ACHN (cell line): ENCODE measurements at places on chromosomes 1 and 21.

GRCh38 chr1:43365678-43366077 lies 2.1 kb downstream of the ELOVL1 start:
- DNase-seq, result no peak

DNA sequence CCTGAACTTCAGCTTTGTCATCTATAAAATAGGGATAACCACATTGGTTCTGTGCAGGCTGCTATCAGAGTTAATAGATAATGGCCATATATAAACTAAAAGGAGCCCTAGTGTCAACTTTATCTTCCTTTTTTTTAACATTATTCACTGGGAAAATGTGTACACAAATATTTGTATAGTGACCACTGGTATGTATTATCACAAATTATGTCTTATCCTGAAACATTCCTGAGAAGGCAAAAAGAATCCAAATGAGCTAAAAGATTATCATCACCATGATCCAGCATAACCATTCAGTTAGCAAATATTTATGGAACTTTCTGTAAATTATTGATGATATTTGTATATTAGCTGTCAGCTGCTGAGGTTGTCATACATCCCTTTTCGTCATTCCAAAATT lies 16.6 kb downstream of the ANGPTL3 start:
- DNase-seq, result no peak

DNA sequence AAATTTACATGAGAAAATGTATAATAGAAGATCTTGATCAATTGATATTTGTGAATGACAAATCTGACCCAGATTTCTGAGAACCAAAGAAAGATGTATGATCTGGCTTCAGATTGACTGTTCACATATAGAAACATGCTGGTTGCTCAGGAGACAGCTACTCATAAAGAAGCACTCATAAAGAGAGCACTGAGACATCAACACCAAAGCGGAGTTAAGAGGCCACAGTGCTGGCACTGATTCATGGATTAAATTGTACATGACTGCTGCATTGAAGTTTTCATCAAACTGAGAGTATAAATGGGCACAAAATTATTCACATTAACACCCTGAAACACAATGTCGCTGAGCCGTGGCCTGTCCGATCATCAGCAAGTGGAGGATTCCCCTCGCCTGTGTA lies 46.2 kb downstream of the SH3GLB1 start:
- DNase-seq, result no peak

GRCh38 chr1:159889821-159890252 lies 10.1 kb downstream of the CFAP45 start:
- peak; percentile 74 for DNase-seq

- no peak for DNase-seq
Observed at GRCh38 chr1:18927654-18928272, 25.4 kb upstream of the ALDH4A1 start.

GRCh38 chr1:106924360-106924759 lies 132.1 kb upstream of the PRMT6 start:
- DNase-seq, result peak; percentile 63

GRCh38 chr1:3898994-3899753 lies 898 bp downstream of the C1orf174 start:
- DNase-seq, result peak; percentile 35

- no peak for DNase-seq
Observed at GRCh38 chr1:41726899-41727748, 191.6 kb downstream of the HIVEP3 start.

DNA sequence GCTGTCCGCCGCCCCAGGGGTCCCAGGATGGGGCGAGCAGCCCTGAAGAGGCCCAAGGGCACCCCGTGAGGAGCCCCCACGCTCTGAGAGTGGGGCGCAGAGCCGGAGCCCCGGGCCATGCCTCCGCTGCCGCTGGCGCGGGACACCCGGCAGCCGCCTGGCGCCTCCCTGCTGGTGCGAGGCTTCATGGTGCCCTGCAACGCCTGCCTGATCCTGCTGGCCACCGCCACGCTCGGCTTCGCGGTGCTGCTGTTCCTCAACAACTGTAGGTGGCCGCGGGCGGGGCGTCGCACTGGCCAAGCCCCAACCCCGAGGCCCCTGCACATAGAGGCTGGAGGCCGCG lies 14.5 kb downstream of the AGRN start:
- no peak for DNase-seq

DNA sequence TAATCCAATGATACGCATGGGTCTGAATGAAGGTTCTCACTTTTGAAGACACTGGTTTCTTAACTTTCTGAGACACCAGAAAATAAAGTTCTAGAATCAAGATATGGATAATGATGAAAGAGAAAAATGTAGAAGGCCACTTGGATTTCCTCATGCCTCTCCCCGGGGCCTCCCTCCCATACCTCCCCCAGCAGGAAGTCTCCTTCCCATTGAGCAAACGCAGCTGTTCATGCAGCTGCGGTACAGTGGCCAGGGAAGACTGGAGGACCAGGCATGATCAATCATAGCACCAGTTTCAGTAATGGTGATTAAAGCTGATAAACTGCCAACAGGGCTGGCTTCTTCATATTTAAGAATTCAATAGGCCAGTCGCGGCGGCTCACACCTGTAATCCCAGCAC lies 10.9 kb upstream of the UBR4 start:
- DNase-seq, result no peak

DNA sequence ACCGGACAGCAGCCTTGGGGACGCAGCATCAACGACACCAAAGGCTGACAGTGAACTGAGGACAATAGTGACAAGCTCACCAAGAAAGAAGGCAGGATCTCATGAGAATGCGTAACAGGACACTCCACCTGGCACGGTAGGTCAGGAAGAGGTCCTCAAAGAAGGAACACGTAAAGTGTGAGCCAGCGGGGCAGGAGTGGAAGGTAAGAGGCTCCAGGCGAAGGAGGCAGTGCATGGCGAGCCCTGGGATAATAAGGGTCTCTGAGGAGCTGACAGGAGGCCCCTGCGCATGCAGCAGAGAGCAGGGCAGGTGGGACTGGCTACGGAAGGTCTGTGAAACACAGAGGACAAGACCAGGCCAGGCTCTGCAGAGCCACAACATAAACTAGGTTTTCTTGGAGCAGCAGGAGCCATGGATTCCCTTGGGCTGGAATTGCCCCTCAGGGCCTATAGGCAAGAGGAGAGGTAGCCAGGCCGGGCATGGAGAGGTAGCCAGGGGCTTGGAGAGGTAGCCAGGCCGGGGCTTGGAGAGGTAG lies 8.2 kb downstream of the LSS start:
- DNase-seq, result no peak

- DNase-seq, result no peak
Observed at GRCh38 chr1:197268012-197268411, at the start of gene CRB1. Gene CRB1 (plus strand): TSS chr1:197268252. CDS start chr1:197268413, 161 bp downstream.

DNA sequence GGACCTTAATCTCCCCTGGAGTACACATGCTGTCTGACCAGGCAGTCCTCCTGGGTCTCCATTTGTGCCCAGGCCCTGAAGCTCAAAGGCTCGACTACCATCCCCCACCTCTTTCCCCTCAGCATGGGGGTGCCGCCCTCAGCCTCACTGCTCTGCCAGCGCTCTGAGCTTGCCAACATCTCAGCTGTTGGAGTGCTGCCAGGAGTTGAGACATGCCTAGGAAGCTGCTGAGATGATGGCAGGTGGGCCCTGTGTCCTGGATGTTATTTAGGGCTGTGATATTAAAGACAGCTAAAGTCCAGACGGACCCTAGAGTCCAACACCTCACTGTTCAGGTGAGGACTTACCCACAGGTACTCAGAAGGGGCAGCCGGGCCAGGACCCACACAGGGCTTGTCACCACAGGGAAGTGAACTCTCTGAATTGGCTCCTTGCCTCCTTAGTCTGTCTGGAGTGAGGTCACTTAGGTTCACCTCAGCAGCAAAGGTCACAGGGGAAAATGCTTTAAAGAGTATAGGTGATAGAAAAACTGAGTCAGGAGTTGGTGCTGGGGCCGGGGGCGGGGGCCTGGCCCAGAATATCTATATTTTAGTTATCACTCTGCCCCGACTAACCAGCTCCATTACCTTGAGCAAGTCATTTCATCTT lies 19.7 kb upstream of the KCNC4 start:
- DNase-seq, result no peak
